T-helper 1 cell (primary cell): ENCODE measurements at places on chromosomes 11 and 22.

DNA sequence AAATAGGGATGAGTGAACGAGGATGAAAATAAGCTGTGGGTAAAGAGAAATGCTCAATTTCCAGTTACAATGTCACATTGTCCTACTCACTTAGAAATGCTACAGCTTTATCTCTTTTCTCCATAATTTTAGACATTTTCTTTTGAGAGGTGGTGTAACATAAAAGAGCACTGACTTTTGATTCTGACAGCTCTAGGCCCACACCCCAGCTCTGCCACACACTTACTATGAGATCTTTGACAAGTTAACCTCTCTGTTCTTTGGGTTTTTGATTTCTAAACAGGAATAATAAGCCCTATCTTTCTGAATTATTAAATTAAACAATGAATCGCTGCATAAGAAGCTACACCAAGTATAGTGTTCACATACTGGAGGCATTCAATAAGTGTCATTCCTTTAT is 228.3 kb upstream of the PITPNB start:
- DNase-seq, result no peak

GRCh38 chr11:117572129-117572528 is 224.9 kb downstream of the DSCAML1 start:
- DNase-seq, result no peak

DNA sequence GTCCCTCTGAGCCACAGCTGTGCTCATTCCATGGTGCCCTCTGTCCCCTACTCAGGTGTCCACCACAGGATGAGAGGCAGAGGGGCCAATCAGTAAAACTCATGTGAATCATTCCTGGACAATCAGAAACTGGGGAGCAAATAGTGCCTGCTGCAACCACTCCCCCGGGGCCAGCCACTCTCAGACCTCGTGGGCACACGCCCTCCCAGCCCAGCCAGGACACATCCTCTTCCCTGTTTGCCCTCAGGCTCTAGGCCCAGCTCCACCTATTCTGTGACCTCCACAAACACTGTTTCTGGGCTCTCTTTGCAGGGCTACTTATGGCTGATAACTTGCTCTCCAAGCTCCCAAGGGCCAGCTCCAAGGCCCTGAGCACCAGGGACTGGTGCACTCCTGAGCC is 14.0 kb upstream of the KCTD14 start:
- DNase-seq, result no peak

- no peak for DNase-seq
These were observed 14.9 kb upstream of the MS4A4A start for GRCh38 chr11:60265373-60266214.

DNA sequence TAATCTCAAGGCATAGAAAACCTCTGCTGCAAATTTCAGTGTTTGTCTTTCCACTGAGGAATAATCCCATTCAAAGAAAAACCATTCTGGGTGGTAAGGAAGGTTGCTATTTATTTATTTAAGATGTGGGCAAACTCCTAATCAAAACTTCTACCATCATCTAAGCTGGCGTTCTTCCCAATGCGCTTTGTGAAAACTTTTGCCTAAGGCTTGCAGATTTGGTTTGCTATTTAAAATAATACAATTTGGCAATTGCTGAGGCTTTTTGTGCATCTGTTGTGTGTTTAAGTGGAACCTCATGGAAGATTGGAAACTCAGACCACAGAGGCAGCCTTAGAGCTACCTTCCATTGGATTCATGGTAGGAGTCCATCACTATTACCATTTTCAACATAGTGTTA is 309.0 kb downstream of the BLID start:
- no peak for DNase-seq

DNA sequence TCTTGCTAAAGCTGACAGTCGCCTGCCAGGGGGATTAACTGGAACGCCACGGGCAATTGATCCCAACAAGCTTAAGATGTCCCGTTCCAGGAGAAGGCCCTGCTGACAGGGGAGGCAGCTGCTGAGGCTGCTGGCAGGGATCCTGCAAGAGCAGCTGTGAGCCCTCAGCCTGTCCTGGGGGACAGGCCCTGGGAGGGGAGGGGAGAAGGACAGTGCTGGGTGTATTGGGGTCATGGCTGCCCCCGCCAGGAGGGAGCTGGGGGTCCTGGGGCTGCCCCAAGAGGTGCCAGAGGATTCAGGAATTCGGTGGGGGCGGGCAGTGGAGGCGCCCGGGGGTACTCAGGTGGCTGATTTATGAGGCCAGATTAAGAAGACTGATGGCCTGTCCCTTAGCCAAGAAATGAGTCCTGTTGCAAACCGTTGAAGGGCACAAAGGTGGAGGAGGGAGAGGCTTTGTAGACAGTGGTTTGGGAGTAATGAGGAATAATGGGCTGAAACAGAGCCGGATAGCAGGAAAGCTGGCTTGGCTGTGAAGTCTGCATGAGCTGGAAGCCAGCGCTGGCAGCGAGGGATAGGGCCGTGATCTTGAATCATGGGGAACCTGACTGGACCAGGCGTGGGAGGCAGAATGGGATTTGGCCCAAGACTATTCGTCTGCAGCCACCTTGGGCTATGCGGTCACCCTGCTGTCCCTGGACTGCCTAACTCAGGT is 133.5 kb downstream of the CACNA1I start:
- no peak for DNase-seq

- no peak for DNase-seq
These were observed 425.9 kb downstream of the TMEM135 start for GRCh38 chr11:87463486-87464102.

DNA sequence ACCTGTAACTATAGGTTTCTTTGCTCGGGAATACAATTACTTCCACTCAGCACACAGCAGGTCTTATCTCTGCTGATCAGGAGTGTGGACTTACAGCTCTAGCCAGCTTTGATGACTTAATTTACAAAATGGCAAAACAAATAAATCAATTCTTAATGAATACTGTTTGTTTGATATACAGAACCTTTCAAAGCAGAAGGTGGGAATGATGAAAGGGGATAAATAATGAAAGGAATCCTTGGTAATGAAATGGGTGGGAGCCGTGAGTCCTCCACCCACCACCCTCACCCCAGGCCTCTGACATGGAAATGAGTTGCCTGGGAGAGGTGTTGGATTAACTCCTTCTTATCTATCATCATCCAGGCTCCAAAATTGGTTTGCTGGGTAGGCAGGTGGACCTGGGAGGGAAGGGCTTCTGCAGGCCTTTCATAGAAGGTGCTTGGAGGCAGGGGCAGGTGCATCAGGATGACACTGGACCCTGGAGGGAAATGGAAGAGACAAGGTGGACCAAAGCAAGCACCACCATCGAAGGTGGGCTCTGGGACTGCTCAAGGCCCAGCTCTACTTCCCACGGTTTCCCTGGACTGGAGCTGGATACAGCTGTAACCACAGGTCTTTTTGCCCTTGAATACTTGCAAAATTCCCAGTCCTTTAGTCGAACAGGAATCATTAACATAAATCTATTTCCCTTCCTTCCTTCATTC is 23.0 kb downstream of the POU2AF1 start:
- DNase-seq, result no peak

GRCh38 chr11:19164881-19165280 is 36.9 kb downstream of the CSRP3 start:
- DNase-seq, result no peak

DNA sequence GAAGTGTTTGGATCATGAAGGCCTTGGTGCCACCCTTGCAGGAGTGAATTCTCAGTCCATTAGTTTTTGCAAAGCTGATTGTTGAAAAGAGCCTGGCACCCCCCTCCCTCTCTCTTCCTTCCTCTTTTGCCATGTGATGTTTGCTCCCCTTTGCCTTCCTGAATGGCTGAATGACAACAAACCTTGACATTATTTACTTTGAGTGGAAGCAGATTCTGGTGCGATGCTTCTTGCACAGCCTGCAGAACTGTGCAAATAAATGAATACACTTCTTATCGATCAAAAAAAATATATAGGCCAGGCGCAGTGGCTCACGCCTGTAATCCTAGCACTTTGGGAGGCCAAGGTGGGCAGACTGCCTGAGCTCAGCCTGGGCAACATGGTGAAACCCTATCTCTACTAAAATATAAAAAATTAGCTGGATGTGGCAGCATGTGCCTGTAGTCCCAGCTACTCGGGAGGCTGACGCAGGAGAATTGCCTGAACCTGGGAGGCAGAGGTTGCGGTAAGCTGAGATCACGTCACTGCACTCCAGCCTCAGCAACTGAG is 2.0 kb upstream of the NARS2 start:
- no peak for DNase-seq

DNA sequence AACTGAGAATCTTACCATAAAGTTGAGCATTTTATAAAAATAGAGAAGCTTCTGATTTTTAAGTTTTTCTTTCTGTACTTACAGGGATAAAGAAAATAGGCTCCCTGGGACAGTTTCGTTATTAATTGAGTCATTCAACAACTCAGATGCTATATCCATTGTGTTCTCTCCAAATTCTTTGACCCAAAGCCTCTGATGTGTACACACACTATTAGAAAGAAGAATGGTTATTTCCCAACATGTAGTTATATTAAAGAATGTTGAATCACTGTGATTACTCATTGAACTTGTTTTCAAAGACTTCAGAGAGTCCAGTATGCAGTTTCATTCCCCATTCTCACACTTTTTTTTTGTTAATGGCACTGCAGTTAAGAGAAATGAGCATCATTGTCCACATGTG is 734.3 kb upstream of the ARHGAP42 start:
- no peak for DNase-seq

DNA sequence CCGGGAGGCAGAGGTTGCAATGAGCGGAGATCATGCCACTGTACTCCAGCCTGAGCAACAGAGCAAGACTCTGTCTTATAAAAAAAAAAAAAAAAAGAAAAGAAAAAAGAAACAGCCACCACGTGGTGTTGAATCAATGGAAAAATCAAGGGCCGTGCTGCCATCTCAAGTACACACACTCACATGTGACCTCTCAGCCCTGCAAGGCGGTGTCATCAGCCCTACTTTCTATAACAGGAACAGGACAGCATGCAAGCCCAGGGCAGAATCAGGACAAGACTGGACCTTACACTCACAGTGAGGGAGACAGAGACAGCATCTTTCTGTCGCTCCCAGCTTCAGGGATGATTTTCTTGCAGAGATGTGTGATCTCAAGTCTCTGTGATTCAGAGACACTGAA is 179.6 kb downstream of the MPPED1 start:
- no peak for DNase-seq

DNA sequence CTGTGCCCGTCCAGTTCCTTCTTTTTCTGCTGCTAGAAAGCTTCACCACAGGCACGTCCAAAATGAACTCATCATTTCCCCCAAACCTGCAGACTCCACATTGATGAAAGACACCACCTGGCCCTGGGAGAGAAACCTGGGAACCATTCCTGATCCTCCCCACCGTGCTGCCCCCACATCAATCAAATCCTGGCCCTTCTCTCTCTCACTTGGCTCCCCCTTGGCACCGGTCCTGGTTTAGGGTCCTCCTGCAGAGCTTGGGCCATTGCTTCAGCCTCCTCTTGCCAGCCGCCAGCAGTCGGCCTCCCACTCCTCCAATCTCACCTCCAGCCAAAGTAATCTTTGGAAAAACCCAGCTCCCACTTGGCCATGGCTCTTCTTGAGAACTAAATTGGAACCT is 38.5 kb downstream of the RIBC2 start:
- DNase-seq, result no peak

GRCh38 chr11:125168918-125169456 is 4.4 kb downstream of the PKNOX2 start:
- no peak for DNase-seq

DNA sequence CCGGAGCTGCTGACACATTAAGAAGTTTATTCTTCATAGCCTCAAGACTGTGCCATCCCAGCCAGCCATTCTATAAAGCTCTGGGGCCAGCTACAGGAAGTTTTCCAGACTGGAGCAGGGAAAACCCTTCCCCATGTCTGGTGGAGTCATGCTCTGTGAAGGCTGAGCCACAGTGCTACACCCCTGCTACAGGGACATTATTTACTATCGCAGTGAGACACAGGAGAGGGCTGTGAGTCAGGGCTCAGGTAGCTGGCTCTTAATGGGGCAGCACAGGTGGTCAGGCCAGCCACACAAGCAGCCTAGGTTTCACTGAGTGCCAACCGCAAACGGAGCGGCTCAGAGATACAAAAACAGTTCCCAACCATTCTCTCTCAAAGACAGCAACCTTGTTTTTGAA is 12.1 kb downstream of the HPS4 start:
- DNase-seq, result no peak

- no peak for DNase-seq
These were observed 20.3 kb upstream of the MALAT1 start for GRCh38 chr11:65478388-65479183.

- no peak for DNase-seq
These were observed 51.4 kb downstream of the FAM83F start for GRCh38 chr22:40046126-40046525.

DNA sequence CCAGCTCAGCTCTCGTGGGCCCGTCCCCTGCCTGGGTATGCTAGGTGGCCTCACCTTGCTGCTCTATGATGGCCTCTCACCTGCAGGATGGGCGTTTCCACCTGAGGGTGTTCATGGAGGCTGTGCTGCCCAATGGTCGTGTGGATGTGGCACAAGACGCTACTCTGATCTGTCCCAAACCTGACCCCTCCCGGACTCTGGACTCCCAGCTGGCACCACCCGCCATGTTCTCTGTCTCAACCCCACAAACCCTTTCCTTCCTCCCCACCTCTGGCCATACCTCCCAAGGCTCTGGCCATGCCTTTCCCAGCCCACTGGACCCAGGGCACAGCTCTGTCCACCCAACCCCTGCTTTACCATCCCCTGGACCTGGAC is 2.1 kb downstream of the ZP1 start:
- no peak for DNase-seq

GRCh38 chr22:44031158-44031952 is 7.3 kb downstream of the PARVB start:
- no peak for DNase-seq

DNA sequence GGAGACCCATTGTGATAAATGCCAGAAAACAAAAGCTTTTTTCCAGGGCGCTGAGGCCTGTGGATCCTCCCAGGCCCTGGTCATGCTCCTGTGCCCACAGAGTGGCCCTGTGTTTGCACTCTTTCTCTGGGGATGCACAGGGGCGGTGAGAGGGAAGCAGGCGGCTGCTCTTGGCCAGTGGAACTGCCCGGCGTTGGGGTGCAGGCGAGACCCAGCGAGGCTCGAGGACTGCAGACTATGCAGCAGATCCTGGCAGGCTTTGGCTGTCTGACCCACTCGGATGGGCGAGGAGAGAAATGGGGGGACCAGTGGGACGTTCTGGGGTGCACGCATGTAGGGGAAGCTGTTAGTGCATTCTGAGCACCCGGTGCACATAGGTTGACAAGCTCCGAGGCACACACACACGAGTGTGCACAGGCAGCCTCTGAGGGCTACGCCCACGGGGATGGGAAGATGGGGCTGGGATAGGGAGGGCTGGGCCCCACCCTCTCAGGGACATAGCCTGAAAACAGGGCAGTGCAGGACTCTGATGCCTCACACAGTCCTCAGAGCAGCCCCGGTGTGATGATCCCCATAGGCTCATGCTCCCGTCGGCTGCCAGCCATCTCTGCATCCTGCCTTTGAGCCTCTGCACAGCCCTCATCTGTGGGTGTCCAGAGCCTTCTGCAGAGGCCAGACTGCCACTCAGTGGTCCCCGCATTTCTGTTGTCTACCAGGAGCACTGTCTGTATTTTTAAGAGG is 1233.5 kb downstream of the BRD1 start:
- DNase-seq, result no peak
